ENCODE measurements at places on chromosomes 4 and X. TPM values are rescaled to one million over a fixed set of nuclear protein-coding genes. Genes with fewer than 3 reads are reported as not detected.

Gene KDR
- not detected for total RNA-seq

Gene CDX4
- total RNA-seq = not detected

Gene TCEAL2
- not detected for total RNA-seq

Gene EOLA2
- total RNA-seq = 55.9 TPM

Gene SHISA3
- not detected for total RNA-seq

Gene CHIC2
- total RNA-seq = 8.4 TPM

Gene SHROOM3
- total RNA-seq = 12.5 TPM

Gene CT47B1
- not detected for total RNA-seq

Gene GPR173
- not detected for total RNA-seq

Gene SSX4
- total RNA-seq = not detected

Gene KIT
- not detected for total RNA-seq

Gene EXOC1L
- not detected for total RNA-seq

Gene SMIM43
- total RNA-seq = 0.16 TPM

All from A549 treated with Mapracorat at 1 μM for 4 hours (cell line).